Kasumi-1 (cell line): ENCODE measurements at places on chromosomes 5 and 9.

GRCh38 chr9:138095813-138096518 is 218.4 kb downstream of the CACNA1B start:
- DNase-seq = no peak

DNA sequence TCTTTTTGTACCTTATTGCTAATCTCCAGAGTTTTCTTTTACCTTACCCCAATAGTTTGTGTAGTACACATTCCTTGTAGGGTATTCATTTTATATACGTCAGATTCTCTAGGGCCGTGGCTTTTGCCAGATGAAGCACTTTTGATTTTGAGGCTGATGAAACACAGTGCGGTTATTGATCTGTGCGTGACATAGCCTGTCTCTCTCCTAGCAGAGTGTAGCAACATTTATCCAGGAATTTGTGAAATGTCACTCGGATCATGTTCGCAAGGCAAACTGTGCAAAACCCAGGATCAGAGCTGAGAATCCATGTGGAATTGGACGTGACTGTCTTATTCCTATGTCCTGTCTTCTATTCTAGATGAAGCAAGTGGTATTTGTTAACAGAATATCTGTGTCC is 142.0 kb upstream of the SH3GL2 start:
- DNase-seq = no peak

DNA sequence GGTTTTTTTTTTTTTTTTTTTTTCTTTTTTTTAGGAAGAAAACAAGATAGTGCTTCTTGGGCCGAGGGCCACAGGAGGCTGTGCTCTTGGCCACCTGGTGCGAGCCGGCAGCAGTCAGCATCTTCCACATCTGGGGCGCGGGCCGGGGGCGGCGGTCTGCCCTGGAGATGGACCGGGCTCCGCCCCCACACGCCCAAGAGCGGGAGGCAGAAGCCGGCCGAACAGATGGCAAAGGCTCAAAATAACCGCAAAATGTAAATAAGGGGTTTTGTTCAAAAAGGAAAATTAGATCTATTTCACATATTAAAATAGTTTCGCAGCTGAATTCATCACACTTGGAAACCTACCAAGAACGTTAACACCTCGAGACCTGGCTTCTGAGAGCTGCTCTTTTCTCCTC is 51.5 kb upstream of the UBAC1 start:
- no peak for DNase-seq

- DNase-seq = no peak
Measured at GRCh38 chr9:17862629-17863028, 283.8 kb downstream of the SH3GL2 start.

DNA sequence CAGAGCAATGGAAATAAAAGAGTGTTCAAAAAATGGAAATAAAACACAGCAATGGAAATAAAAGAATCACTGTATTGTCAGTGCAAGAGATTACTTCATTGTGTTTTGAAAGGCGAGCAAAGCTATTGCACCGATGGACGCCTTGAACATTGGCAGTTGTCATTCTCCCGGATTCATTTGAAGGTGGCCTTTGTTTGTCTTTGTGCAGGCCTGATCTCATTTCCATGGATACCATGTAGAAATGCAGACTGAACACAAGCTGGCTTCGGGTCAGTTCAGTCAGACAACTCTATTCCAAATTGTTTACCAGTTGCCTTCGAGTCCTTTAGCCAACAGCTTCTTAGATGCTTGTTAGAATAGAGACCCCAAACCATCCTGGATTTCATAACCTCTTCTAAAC is 8.3 kb downstream of the ITGA2 start:
- no peak for DNase-seq

- DNase-seq = no peak
Measured at GRCh38 chr5:31854181-31855133, 215.5 kb downstream of the PDZD2 start.

GRCh38 chr5:58902765-58903164 is 319.9 kb downstream of the RAB3C start:
- DNase-seq = no peak

DNA sequence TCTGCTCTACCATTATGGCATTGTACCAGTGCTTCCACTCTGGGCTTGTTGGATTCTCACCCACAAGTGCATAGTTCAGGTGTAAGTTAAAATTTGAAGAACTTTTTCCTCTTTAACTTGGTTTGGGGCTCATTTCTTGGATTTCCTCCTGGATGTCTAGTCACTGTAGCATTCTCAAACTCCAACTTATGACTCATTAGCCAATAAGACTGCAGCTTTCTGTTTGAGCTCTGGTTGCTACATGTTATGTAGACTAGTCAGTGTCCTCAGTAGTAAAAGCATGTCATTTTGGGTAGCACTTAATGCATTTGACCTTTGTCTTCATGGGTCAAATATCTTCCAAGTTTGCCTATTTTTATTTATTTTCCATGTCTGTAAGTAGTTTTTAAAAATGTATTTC is 790.8 kb downstream of the BRINP1 start:
- no peak for DNase-seq

DNA sequence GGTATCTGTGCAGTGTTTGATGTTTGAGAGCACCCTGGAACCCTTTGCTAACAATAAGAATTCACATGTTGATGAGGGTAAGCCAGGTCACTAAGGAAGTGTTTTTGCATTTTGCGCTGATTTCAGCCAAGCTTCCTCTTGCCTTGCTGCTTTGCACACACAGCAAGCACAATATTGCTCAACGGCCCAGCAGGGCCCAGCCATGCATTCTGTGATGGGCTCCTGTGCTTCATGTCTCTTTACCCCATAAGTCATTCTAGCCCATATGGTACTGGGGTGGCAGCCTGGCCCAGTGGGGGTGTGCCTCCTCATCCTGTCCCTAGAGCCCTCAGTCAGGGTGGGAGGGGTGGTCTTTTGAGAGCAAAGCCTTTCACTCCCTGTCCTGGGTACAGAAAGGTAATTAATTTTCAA is 481.3 kb downstream of the GADD45G start:
- DNase-seq = no peak

- no peak for DNase-seq
Measured at GRCh38 chr9:32587901-32588300, 14.9 kb upstream of the NDUFB6 start.

DNA sequence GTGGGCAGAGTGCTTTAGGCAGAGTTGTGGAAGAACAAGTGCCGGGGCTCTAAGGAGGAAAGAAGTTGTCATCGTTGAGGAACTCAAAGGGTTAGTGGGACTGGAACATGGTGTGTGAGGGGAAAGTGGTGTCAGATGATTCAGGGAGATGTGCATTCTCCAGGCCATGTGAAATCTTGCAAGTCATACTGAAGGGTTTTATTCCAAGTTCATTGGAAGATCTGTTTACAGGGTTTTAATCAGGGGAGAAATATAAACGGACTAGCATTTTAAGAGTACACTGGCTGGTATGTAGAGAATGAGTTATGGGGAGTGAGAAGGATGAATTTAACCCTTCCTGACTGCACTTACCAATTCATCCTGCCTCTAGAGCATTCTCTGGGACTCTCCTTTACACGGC is 49.3 kb downstream of the NR2F1 start:
- DNase-seq = no peak

DNA sequence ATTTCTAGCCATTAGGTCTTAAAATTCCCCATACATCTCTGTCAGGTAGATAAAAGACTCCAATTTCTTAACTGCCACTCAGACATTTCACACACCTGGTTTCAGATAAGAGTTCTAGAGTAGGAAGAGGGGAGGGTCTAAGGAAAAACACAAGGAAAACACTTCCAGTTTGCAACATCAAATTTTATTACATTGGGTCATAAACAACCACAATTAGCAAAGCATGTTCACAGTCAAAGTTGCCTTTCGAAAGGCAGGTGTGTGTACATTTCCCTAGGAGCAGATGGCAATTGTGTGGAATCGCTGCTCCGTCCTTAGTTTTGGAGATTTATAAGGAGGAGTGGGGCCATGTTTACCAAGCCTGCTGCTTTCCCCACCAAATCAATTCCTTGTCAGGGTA is 120.8 kb downstream of the DMRT2 start:
- DNase-seq = no peak

DNA sequence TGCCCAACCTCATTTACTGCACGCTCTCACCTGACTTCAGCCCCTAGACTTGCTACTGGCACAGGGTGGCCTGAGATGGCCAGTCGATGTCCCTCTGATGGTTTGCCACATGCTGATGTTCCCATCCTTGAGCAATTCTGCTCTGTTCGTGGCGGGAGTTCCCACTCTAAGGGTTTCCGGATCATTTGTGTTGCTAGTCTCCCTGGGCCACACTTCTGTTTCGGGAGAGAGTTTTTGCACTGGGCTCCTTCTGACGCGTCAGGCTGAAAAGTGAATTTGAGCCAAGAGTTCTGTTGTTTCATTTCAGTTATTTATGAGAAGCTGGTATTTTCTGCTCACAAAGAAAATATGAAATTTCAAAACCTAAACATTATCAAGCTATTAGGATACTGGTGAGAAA is 597.7 kb downstream of the BNC2 start:
- no peak for DNase-seq

GRCh38 chr9:7591501-7591900 is 208.1 kb downstream of the DMAC1 start:
- DNase-seq = no peak

GRCh38 chr9:684054-684890 is 157.2 kb upstream of the DMRT1 start:
- DNase-seq = no peak

GRCh38 chr9:69442486-69442885 is 117.5 kb downstream of the ENTREP1 start:
- DNase-seq = no peak

DNA sequence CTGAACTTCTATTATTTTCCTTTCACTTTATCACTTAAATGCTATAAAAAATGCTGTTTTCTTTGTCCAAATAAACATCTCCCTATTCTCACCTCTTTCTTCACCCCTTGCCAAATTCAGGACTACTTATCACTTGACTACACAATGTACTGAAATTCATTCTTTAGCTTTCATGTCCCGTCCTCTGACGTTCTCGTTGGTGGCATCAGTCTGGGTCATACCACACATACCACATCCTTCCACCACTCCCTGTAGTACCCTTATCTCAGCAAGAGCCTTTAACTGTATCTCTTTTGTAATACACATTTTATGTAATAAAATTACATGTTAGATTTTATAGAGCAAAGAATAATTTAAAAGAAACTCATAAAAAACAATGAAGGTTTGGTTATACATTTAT is 231.1 kb upstream of the PAPPA start:
- DNase-seq = no peak

DNA sequence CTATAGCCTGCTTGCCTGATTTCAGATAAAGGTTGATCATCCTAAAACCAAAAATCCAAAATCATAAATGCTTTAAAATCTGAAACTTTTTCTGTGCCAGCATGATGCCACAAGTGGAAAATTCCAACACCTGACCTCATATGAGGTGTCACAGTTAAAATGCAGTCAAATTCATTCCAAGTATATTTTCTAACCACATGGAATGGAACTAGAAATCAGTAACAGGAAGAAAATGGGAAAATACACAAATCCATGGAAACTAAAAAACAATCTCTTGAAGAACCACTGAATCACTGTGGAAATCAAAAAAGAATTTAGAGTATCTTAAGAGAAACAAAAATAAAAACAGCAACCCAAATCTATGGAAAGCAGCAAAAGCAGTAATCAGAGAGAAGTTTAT is 297.5 kb upstream of the COX7C start:
- DNase-seq = no peak

DNA sequence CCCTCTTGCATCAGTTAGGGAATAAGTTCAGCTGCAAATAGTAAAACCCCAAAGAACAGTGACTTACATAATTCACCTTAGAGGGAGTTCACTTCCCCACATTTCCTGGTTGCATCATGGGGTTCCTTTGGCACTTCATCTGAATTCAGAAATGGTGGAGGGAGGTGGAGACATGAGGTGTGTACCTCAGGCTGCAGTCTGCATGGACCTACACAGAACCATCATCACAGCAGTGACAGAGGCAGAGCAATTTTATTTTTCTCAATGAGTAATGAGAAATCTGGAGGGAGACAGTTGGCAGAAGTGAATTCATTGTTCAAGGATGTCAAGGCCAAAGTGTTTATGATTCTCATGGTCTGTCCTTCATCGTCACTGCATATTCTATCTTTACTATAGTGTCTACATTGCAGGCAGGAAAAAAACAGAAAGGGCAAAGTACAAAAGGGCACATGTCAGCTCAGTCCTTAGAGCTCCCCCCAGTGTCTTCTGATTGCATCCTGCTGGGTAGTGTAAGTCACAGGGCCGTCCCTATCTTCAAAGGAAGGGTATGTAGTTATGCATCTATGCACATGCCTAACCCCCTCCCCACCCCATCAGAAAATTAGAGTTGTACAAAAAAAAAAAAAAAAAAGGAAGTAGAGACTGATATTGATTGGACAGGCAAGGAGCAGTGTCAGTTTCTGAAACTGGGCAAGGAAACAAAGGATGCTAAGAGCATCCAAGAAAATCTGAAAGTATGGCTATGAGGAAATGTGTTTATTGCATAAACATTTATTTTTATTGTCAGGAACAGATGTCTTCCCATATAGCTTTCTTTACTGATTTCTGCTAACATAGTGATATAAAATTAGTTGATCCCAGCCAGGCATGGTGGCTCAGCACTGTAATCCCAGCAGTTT is 132.7 kb upstream of the APC start:
- peak; percentile 65 for DNase-seq

DNA sequence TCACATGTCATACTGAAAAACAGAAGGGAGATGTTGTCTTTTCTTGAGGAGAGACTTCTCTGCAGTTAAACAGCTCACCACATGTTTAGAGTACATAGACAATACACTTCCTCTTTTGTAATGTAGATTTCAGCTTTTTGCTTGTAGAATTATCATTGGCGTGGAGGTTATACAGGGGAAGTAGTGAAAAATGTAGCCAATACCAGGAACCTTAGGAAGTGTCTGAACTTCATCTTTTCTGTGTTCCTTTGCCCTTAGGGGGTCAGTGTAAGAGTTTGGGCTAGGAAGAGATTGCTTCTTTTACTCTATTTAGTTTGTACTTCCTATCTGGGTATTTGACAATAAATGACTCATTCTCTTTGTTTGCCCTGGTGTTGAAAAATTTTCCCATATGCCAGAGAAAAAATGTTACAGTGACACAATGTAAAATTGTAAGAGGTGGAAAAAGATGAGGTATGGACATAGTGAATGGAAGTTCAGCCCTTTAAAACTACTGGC is 21.0 kb upstream of the CDKN2B start:
- peak; percentile 69 for DNase-seq

- no peak for DNase-seq
Measured at GRCh38 chr5:1200495-1201326, 684 bp upstream of the SLC6A19 start.

DNA sequence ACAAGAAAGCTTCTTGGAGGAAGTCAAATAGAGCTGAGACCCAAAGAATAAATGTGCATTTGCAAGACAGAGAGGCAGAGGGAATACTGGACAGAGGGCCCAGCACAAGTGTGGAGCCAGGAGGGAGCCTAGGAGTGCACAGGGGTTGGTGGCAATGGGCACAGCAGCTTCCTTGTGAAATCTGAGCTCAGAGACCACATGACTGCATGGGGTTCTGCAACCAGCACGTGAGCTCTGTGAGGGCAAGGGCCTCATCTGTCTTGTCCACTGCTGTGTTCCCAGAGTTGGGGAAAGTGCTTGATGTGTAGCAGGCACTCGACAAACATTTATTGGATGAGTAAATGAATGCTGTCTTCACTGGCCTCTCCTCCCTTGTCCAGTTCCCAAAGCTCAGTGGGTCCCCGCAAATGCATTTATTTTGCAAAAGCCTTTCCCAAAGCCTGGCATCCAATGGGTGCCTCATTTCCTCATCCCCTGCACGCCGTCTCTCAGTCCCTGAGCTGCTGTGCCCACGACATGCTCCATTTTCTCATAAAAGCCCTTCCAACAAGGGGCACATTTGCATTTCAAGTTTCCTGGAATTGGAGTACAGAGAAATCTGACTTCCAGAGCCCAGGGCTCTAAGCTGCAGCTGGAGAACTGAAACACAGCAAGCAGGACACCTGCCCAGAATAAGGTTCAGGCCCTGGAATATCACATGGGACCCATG is 58.5 kb downstream of the KCNIP1 start:
- no peak for DNase-seq

GRCh38 chr9:110076894-110077725 is 130.8 kb downstream of the C9orf152 start:
- DNase-seq = no peak
